ENCODE measurements at places on chromosomes 1 and 21.

DNA sequence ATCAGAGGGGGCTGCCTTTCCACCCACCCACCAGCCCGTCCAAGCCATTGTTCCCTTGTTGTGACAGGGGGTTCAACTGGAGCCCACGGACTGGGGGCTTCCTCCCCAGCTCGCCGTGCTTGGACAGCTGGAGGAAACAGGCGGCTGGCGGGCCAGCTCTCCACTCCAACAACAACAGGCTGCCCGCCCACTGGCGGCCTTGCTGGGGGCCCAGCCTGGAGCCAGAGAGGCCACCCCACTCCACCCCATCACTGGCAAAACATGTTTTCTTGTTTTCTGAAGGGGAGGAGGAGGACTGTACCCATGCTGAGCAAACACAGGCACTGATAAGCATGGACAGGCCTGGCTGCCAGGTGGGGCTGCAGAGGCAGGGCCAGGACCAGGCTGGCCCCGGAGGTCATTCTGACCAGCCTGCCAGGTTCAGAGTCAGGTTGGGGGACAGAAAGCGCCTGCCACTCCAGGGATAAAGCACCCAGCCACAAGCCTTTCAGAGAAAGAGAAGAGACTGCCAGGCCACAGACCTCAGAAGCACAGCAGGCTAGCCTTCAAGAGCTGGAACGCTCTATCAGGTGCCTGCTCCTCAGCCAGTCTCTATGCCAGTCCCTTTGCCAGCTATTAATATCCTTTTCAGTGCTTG is 32.8 kb downstream of the GJA4 start:
- no peak for DNase-seq

- no peak for DNase-seq
These were observed 739.3 kb downstream of the ADGRL2 start for GRCh38 chr1:82540006-82540405.

DNA sequence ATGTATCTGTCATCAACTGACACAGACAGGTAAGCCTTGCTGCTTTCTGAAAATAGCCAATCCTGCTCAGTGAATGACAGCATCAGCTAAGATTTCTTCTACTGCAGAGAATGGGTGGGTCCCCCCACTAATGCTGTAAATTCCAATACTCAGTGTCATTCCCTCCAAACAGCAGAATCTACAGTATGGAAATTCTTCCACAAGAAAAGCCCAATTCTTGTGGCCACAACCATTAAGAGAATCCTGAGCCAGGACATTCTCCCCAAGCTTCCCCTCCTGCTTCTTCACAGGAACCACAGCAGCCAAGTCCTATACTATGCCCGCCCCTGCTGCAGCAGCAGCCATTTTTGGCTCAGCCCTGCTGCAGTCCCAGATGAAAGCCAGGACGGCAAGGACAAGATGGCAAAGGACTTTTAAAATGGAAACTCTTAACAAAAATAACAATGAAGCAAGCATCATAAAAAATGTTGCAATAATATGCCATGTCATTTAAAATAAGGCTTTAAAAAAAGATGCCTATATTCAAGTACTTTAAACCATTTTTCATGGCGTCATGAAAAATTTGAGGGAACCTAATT is 26.8 kb downstream of the EIF4G3 start:
- DNase-seq = no peak

DNA sequence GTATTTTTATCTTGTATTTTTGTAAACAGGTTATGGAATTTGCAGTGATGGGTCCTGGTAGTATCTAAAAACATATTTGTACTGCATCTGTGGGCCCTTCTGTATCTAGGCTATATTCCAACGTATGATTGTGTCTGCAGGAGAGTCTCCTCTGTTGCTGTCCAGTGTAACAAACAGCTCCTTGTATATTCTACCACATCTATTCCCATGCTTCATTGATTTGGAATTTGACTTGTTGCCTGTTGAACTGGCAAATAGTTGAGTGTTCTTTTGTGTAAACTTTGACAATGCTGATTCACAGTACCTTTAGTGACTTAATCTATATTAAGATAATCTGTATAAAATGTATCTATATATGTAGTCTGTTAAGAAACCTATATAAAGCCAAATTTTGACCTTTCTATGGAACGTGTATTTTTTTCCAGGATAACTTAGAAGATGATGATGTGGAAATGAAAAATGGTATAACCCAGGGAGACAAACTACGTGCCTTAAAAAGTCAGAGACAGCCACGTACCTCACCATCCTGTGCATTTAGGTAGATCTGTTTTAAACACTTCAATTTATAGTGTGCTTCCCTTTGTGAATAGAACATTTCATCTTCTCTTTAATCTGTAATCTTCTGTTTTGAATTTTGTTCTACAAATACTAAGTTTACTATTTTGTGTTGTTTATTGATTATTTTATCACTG is 43.4 kb upstream of the GPR88 start:
- no peak for DNase-seq

GRCh38 chr1:145982010-145982723 is 14.2 kb downstream of the TXNIP start:
- DNase-seq = no peak

Data from activated T-helper 1 cell treated with anti-CD3 and anti-CD28 coated beads, Interleukin-2, amount 50 U/mL, for 16 hours (primary cell).